ENCODE measurements at places on chromosomes 1 and 21.

DNA sequence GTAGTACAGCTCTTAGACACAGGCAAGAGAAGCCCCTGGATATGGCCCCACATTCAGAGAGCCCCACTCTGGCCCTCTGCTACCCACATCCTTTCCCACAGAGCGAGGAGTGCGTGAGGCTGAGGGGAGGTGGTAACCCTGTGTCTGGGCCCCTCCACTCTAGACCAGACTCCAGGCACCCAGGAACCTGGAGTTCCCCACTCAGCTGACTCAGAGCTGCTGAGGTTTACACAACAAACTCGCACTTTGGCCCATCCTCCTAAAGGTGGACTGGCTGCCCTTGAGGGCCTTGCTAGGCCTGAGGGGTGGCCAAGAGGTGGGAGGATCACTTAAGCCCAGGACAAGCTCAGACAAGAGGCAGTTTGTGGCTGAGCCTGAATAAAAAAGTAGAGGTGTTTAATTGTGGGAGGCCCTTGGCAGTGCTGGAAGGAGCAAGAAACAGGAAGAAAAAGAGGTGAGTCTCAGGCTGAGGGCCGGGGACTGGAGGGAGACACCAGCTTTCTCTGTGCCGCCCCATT, 10.7 kb downstream of the MR1 start:
- DNase-seq: no peak

DNA sequence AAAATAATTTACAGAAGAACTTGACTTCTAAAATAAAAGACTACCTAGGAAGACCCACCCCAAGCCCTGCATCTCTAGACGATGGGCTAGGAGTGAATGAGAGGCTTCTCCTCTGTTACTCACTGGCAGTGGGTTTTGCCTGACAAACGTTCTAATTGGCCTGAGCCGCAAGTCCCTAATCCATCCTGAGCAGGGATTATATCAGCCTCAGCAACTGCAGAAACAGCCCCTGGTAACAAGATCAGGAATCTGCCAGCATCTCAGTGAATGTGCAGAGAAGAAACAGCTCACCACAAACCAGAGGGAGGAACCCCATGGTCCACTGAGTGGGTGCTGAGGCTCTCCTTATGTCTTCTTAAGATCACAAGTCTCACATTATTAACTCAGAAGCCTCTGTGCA, 240.6 kb downstream of the BRINP2 start:
- no peak for DNase-seq

DNA sequence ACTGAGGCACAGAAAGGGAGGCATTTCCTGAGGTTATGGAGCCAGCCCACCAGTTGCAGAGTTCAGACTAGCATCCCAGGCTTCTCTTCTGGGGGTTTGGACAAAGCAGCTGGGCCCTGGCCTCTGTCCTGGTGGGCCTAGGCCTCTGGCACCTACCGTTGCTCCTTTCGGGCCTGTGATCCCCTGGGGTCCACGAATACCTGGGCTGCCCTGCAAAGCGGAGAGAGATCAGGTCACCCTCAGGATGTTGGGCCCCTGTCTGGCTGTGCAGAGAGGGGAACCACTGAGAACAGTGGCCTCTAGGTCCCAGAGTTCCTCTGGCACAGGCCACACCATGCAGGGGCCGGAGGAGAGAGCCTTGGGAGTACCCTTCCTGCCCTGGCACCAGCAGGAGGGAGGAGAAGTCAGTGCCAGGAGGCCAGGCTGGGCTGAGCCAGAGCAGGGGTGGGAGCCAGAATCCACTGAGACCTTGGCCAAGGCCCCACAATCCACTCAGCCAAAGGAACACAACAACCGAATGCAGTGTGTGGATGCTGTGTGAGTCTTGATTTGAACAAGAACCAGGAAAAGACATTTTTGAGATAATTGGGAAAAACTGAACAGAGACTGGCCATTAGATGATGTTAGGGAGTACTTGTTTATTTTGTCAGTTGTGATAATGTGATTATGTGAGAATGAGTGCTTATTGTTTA, 8.9 kb downstream of the COL9A2 start:
- DNase-seq: no peak

GRCh38 chr1:41952208-41952607, 33.5 kb upstream of the HIVEP3 start:
- DNase-seq: no peak

DNA sequence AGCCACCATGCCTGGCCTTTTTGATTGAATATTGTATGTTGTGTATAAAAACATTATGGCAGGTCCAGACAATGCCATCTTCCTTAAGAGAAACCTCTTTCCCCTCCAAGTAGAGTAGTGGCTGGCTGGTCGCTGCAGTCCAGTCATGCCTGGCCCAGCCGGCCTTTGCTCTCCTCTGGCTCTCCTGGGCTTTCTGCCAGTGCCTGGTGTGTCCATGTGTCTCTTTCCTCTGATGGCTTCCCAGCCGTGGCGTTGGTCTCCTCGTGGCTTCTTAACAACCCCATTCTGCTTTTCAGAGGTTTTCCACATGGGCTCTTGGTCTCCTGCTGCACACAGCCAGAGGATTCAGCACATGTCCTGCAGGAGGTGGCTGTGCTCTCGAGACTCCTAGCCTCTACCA, 58.7 kb downstream of the DIP2A start:
- DNase-seq: no peak

DNA sequence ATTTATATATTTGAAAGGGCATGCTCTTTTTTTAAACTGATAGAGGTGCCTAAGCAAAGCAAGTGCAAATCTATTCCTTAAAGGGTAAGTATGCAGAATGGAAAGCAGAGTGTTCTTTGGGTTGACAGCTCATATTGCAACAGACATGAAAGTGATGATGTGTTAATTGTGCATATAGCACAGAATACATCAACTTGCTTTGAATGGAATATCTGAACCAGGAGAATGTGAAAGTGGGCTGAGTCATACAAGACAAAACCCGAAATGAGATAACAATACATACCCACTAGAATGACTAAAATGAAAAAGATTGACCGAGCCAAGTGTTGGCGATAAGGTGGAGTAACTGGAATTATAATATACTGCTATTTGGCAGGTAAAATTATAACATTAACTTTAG, 4.3 kb downstream of the CR1 start:
- no peak for DNase-seq

GRCh38 chr1:25706146-25707089, 89.8 kb downstream of the MAN1C1 start:
- no peak for DNase-seq

DNA sequence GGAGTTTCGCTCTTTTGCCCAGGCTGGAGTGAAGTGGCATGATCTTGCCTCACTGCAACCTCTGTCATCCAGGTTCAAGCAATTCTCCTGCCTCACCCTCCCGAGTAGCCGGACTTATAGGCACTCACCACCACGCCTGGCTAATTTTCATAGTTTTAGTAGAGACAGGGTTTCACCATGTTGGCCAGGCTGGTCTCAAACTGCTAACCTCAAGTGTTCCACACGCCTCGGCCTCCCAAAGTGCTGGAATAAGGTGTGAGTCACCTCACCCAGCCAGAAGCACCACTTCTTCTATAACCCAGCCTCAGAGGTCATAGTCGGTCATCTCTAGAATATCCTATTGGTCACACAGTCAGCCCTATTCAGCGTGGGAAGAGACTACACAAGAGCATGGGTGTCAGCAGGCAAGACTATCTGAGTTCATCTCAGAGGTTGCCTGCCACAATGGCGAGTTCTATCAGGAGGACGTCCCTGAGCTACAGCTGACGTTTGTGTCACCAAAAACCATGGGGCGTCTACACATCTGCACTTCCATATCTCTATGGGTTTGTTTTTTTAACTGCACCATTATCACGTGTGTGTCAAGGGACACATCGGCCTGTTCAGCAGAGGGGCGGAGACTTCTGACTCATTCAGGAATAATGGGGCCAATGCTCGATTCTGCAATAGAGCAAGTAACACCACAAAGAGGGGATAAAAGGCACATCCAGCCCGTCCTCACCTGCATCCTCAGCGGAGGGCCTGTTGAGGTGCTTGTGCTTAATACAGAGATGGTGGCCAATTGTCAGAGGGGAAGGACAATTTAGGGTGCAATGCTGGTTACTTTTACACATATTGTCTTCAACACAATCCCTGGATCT, 256.3 kb upstream of the IRF2BP2 start:
- no peak for DNase-seq

DNA sequence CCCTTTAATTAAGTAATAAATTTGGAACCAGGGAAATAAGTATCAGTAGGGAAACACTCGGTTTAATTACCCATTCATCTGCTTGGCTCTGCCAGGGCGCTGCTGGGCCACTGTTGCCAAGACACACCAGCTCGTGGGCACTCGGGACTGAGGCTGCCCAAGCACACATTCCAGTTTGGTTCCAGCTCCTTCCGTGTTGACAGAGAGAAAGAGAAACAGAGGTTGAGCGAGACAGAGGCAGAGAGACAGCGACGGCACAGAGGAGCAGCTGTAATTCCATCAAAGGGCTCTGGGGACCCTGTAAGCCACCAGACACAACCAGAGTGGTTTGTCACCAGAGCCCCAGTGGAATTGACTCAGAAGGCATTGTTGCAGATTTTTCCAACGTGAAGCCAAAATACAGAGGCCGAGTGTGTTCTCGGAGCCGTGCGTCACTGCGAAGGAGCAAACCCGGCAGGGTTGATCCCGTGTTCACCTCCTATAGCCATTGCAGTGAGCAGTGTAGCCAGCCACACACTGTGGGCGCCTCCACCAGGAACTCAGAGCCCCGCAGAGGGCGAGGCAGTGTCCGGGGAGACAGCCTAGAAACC, 33.5 kb downstream of the SYF2 start:
- DNase-seq: no peak

GRCh38 chr1:170134521-170134920, 11.2 kb upstream of the NTMT2 start:
- no peak for DNase-seq

DNA sequence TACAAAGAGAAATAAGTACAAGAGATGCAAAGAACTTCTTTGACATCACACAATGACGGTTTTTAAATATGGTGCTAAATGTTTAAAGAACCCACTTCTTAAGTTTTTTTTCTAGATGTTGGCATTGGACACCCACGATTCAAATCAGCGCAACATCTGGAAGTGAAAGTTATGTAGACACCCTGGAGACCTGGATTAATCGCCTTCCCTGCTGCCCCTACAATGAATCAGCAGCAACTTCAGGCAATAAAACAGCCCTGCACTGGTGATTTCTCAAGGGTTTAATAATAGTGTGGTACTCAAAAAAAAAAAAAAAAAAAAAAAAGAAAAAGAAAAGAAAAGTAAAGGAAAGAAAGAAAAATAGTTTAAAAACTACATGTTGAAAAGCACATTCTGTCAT, 248.3 kb downstream of the NUF2 start:
- no peak for DNase-seq

DNA sequence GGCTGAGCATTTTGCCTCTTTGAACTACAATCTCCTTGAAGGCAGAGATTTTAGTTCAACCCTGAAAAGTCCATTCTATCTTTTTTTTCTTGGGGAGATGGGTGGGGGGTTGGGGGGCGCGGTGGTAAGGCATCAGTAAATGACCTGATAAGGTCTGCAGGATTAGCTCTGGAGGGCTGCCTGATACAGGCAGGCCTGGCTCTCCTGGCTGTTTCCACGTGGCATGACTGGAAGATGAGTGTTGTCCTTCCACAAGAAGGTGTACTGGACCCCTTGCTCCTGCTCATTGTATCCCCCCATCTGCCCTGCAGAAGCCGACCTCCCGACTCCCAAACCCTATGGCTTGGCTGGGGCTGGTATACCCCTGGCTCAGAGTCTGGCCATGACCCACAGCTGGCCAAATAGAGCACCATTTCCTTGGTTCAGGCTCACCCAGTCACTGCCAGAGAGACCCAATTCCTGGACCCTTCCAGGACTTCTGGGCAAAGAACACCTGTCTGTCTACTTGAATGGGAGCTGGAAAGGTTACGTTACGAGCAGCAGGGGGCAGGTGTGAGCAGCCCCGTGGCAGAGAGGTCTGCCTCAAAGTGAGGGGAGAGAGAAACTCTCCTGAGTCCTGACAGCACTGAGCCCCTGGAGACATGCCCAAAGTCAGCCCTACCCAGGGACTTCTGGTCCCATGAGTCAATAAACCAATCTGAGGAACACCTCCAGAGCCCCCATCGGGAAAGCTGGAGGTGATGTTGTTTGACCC, 17.0 kb downstream of the DHRS3 start:
- DNase-seq: peak; percentile 23

GRCh38 chr1:229871078-229871676, 195.9 kb upstream of the GALNT2 start:
- no peak for DNase-seq

DNA sequence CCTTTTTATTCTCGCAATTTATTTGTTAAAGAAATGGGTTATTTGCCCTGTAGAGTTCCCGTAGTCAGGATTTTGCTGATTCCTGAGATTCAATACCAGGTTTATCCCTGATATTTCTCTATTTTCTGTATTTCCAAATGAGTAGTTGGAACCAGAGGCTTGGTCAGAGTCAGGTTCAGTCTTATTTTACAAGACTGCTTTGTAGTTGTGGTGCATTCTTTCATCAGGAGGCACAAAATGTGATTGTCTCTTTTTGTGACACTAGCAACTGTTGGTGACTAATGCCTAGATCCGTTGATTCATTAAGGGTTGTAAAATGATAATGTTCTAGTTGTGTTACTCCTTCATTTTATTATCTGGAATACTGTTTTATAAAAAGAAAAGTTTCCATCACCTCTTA, 95.5 kb upstream of the TPTE start:
- DNase-seq: no peak

GRCh38 chr1:23793018-23793781, 2.3 kb downstream of the LYPLA2 start:
- DNase-seq: no peak

GRCh38 chr1:23979387-23979880, 693 bp downstream of the SRSF10 start:
- no peak for DNase-seq

GRCh38 chr1:202244841-202245261, 51.3 kb downstream of the LGR6 start:
- DNase-seq: no peak

DNA sequence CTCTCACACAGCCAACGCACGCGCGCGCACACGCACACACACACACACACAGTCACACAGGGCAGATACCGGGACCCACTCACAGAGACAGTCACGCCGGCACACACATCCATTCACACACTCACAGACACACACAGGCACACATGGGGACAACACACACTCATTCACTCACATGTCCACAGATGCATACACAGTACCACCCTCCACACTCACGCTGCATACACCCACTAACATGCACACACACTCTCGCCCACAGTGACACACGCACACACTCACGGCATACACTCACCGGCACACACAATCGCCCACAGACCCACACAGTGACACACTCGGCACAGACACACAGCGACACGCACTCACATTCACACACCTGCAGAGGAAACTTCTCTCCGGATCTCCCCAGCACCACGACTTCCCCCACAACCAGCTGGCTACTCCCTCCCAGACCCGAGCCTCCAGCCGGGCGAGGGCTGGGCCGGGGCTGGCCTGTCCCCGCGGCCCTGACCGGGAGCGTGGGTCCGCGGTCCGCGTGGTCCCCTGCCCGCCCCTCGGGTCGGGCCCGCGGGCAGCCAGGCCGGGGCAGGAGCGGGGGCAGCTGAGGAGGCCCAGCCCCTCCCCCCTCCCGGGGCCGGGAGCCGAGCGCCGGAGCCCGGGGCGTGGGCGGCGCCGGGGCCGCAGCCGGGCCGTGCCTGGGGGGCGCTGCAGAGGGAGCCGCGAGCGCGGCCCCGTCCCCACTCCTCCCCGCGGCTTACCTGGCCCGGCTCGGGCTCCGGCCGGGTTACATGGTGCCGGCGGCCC, 552 bp downstream of the DLGAP3 start:
- no peak for DNase-seq
